ENCODE measurements at places on chromosomes 7 and 10.

DNA sequence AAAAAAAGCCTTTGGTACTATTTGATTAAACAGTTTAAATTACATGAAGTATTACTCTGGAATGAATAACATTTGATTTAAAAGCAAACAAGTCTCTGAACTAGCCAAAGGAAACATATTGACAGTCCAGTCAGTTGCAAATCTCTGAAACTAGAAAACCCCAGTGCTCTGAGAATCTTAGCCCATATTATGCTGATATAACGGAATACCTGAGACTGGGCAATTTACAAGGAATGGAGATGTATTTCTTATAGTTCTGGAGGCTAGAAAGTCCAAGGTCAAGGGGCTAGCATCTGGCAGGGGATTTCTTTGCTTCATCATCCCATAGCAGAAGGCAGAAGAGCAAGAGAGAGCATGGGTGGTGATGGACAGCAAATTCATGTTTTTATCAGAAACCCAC is 21.7 kb upstream of the FKBP9 start:
- no peak for DNase-seq

GRCh38 chr10:19043431-19043830 is 5.2 kb upstream of the MALRD1 start:
- no peak for DNase-seq

DNA sequence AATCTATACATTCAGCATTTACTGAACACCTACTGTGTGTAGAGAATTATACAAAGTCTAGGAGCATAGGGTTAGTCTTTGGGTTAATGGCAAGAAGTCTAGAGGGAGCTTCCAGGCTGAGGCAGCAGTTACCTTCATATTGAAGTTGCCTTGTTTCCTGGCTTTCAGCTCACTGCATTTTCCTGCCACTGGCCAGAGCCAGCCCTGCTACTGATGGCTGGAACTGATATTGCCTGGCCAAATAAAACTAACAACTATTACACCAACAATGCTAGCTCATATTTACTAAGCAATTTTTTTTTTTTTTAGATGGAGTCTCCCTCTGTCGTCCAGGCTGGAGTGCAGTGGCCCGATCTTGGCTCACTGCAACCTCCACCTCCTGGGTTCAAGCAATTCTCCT is 165.7 kb upstream of the ITGB1 start:
- no peak for DNase-seq

- no peak for DNase-seq
Measured at GRCh38 chr7:42170724-42171123, 66.3 kb downstream of the GLI3 start.
